Activated T-cell treated with anti-CD3 and anti-CD28 coated beads for 4 hours (primary cell): ENCODE measurements at places on chromosomes 4 and X.

- no peak for DNase-seq
These were observed 622.9 kb upstream of the DIPK2B start for GRCh38 chrX:45823536-45823935.

GRCh38 chrX:148905400-148905799 is 405.0 kb downstream of the AFF2 start:
- no peak for DNase-seq

DNA sequence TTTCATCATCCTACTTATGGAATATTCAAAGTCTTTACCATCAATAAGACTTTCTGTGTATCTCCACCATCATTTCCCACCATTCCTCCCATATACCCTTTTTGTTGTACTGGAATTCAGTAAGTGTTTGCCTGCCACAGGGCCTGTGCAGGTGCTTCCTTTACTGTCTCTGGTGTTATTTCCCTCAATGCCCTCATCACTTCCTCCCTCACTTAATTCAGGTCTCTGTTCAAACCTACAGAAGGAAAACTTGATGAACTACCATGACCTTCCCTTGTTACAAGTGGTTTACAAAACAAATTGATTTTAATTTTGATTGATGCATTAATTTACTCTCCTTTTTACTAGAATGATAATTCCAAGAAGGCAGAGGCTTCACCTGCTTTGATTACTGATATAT is 159.5 kb upstream of the FAT4 start:
- DNase-seq = no peak

- no peak for DNase-seq
These were observed 158.5 kb upstream of the HCCS start for GRCh38 chrX:10952619-10953018.

GRCh38 chr4:106264331-106264728 is 51.7 kb downstream of the TBCK start:
- DNase-seq = no peak

DNA sequence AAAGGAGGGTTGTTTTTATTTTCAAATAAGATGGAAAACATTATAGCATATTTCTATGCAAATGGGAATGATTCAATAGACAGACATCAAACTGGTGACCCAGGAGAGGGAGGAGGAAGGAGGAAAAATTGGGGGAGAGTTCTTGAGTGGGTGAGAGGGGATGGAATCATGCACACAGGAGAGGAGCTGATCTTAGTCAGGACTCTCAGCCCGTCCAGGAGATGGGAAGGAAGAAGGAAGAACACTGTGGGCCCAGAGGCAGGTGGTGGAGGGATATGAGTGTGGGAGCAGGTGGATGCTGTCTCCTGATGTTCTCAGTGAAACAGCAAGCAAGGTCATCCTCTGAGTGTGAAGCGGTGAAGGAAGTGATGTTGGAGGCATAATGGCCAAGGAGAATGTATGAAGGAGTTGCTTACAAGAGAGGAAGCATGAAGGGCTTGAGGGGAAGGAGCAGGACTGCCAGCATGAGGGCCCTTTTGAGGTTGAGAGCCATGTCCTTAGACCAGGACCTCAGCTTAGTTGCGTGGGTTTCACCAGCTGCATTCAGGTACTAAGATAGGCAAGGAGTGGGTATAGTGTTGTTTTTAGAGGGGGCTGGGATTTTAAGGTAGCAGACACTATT is 161.7 kb upstream of the NAP1L5 start:
- no peak for DNase-seq

GRCh38 chr4:178081896-178082295 is 639.7 kb upstream of the AGA start:
- no peak for DNase-seq

DNA sequence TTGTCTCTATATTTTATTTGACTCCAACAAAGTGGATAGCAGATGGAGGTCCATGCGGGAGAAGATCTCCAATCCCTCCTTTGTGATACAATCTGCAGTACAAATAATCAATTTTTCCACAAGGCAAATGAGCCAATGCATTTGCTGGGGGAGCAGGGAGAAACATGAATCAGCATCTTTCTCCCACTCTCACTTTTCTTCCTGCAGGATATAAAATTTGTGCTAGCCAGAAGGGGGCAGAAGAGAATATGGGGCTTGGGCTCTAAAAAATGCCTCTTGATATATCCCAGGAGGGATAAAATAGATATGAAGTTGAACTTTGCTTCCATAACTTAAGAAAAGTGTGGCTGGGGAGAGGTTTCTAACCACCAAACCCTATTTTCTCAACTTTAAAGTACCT is 38.3 kb upstream of the CWH43 start:
- DNase-seq = no peak

DNA sequence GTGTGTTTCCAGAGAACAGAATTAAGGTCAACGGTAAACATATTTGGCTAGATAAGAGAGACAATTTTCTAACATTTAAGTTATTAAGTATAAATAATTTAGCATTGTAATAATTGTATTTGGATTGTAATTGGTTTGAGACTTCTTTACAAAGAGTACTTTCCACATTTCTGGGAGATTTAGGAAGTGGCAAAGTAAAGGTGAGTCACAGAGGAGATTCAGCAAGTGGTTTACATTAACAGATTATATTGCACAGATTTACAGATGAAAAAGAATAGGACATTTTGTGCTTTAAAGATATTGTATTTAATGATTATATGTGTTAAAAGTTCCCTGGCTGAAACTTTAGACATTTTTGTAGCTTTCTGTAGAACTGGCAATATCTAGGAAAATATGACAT is 584.4 kb upstream of the AADAT start:
- DNase-seq = no peak

DNA sequence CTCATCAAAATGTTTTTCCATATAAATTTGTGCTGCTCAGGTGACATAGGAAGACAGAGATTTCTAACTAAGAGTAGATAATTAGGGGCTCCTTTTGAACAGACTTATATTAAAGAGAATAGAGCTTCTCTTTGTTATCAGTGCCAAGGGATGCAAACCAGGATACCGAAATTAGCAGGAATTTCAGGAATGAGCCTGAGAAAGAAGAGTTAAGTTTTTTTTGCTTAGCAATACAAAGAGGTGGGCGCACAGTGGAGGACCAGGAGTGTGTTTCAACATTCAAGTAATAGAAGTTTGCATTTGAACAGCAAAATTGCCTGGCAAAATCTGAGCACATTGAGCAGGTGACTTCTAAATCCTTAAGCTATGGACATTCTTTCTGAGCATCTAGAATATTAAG is 541.3 kb downstream of the GBA3 start:
- no peak for DNase-seq
